GM04503 (cell line): ENCODE measurements at places on chromosomes 13 and 19.

DNA sequence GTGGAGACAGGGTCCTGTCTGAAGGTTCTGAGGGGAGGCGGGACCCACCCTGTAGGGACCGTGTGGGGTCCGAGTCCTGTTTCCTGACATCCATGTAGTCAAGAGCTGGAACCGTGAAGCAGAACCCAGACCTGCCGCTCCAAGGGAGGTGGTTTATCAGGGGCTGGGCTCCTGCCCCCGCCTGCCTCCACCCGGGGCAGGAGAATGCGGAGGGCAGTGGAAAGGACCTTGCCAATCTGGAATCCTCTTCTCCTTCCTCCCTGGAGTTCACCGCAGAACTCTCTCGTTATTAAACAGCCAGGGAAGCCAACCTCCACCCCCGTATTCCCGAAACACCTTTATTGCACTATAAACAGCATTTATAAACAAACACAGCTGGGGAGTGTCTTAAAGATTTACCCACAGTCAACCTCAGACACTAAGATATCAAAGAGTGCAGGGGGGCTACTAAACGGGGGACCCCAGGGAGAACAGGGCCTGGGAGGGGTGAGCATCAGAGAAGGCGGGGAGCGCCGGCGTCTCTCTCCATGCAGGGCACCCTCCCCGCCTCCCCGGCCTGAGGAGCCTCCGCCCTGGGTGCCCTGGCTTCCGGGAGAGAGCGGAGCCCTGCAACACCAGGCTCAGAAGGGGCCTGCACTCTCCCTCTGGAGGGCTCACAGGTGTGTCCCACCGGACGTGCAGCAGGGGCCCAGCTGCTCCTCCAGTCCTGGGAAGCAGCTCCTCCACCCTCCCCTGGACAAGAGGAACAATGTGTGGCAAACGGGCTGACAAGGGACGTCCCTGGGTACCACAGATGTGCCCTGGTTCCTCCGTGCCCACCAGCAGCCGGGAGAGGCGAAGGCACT is 3.6 kb downstream of the C2CD4C start:
- DNase-seq: no peak

DNA sequence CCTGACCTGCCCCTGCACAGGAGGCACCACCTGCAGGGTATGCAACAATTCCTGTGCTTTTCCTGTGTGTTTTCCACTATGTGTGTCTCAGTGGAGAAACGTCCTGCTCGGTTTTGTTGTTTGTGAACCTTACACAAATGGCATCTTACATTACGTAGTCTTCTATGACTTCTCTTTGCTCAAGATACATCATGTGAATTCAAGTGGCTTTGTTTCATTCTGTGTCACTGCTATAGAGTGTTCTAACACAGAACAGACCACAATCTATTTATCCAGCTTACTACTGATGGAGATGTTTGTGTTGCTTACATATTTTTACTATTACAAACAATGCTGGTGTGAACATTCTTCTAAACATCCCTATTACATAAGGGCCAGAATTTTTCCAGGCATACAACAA is 97.7 kb downstream of the ANKRD10 start:
- no peak for DNase-seq

- peak; percentile 18 for DNase-seq
Observed at GRCh38 chr13:93861818-93862217, 617.7 kb downstream of the DCT start.

GRCh38 chr13:72808917-72809500 is 27.1 kb downstream of the PIBF1 start:
- no peak for DNase-seq

DNA sequence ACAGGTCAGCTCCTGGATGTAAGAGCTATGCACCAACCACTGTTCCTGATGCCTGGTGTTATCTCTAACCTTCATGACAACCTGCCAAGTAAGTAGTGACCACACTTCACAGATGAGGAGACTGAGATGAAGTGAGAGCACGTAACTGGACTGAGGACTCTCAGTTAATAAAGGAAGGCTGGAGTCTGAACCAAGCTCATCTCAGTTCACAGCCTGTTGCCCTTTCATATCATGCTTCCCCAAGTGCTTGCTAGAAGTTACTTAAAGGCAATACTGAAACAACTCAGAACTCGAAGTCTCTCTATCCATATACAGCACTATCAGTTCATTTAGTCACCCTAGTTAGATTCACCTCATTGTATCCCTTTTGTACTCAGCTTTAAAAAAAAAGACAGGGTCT is 119.7 kb downstream of the ABCC4 start:
- no peak for DNase-seq

DNA sequence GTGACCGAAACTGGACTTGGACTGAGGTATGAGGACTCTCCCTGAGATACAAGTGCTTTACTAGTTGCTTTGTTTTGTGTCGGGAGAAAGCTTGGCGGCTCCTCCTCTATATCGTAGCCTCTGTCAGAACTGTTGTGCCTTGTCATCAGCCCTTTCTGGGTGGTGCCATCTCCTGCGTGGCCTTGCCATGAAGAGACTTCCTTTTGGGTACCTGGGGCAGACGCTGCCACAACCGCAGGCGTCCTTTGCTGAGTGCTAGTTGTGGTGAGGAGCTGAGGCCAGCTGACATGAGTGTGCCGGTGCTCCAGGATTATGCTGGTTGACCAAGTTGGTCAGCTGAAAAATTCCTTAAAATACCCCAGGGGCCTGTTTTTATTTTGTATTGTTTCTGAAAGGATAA is 124.5 kb downstream of the AKAP11 start:
- no peak for DNase-seq

- no peak for DNase-seq
Observed at GRCh38 chr13:48478391-48478790, 54.5 kb downstream of the RCBTB2 start.

DNA sequence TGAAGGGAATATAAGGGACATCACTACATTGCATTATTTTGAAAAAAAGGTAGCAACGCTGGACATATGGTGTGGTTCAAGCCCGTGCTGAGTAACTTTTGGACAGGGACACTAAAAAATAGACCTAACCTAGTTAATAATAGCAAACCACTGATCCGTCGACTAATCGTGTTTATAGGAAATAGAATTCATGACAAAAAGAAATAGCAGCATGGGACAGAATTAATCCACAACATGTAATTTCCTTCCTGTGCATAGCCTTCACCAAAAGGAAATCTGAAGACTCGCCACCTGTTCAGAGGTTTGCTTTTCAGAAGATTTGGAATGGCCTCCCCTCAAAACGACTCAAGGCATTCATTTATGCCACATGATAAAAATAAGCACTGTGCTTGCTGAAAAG is 128.7 kb downstream of the FGF14 start:
- DNase-seq: no peak

DNA sequence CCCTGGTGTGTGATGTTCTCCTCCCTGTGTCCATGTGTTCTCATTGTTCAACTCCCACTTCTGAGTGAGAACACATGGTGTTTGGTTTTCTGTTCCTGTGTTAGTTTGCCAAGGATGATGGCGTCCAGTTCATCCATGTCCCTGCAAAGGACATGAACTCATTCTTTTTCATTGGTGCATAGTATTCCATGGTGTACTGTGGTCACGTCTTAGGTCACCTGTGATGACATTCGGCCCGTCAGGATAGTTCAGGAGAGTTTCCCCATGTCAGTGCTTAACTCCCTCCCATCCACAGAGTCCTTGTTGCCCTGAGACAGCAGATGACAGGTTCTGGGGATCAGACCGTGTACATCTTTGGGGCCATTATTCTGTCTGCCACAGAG is 8.6 kb downstream of the ZNF444 start:
- no peak for DNase-seq

DNA sequence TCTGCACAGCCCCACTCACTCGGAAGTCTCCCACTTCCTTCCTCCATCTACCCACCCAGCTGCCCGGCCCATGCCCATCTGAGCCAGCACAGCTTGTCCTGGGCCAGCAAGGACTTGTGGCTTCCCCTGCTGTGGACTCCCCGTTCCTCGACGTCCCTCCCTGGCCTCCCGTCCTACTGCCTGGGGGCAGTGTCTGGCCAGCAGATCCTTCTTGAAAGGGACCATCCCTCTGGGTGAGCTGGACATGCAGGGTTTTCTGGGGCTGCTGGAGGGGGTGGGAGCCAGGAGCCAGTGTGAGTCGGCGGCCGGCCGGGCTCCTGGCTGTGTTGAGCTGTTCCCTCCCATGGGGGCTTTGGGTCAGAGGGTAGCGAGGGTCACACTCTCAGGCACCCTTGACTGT is 26.7 kb downstream of the CRTC1 start:
- DNase-seq: no peak

GRCh38 chr13:33316890-33317289 is 31.3 kb upstream of the STARD13 start:
- DNase-seq: no peak

- no peak for DNase-seq
Observed at GRCh38 chr19:281992-282391, 9.2 kb downstream of the PLPP2 start.

DNA sequence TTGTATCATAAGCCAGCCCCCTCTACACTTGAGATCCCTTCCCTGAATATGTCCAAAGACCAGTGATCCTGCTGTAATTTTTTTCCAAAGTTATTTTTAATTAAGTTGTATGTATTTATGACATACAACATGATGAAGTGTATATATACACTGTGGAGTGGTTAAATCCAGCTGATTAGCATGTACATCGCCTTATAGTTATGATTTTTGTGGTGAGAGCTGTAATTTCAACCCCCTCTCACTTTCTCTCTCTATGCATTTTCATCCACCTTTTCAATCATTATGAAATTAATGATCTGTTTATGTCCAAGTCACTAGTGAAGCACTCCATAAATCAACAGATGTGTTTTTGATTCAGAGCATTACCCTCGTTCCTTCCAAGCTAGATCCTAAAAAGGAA is 85.3 kb downstream of the KCTD12 start:
- no peak for DNase-seq

DNA sequence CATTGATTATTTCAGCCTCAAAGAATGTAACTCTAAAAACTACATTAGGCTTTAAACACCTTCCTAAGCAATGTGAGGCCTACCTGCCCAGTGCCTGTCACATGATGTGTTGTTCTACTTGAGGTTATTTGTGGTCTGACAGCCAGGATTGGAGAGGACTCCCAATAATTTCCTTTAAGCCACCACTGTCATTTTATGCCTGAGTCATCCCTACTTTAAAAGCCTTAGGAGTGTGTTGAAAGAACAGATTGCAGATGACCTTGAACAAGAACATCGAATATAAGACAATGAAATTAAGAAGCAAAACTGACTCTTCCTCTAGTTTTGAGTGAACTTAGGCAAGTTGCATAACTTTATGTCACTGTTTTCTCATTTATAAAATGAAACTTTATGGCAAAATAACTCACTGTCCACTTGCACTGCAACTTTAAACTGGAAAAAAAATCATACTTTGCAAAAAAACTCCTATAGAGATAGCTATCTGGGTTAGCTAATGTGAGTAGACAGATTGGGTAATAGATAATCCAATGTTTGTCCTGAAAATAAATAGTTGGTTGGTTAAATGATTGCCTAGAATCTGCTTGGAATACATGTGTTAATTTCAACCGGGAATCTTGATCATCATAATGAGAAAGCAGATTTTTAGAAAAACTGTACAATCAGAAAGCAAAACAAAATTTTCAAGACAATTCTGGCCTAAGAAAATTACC is 361.2 kb downstream of the SUCLA2 start:
- DNase-seq: no peak

DNA sequence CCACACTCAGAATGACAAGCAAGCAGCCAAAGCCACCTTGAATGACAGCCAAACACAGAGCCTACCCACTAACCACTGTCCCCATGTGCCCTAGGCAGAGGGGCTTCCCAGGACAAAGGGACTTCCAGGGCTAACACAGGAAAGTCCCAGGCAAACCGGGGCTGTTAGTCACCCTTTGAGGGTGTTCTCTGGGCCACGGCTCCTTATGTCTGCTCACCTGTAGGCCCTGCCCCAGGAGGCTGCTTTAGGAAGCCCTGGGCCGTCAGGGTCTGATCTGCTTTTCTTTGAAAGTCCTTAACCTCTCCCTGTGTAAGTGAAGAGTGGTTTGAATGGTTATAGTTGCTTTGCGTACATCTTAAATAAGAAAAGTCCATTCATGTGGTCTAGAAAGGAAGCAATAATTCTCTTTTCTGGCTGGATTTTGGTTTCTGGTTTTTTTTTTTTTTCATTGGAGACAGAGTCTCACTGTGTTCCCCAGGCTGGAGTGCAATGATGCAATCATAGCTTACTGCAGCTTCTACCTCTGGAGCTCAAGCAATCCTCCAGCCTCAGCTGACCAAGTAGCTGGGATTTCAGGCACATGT is 161.4 kb downstream of the EFNB2 start:
- peak; percentile 41 for DNase-seq

- no peak for DNase-seq
Observed at GRCh38 chr13:90738881-90739280, 608.6 kb upstream of the MIR17HG start.

DNA sequence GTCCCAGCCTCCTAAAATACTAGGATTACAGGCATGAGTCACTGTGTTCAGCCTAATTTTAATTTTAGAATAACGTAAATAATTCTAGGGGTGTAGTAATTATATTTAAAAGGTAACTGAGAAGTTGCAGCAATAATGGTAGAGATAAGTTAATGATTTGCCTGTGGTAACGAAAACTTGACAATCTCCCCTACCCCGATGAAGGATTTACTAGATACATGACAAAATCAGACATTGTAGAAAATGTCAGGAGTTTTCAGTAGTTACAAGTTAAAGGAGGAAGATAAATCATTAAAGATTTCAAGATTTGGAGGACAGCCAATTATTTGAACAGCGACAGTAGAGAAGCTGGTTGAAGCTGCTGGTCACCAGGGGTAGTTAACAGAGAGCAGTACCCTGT is 652.2 kb upstream of the PCDH20 start:
- DNase-seq: no peak

- no peak for DNase-seq
Observed at GRCh38 chr19:19458110-19458816, 52.8 kb downstream of the GATAD2A start.

DNA sequence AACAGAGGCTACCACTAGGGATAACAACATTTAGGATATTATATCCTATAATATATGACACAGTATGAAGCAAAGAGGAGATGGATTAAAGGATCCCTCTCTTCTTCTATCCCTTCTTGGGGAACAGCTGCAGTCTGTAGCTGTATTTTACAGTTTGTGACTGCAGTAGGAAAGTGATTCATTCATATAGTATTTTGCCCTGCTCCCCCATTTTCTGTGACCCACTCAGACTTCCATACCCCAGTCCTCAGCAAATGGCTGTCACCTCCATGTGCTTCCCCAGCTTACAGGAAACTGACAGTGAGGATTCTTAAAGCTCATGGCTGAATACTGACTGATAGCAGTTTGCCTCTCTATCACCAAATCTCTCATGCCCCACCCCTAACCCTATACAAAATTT is 27.5 kb downstream of the MICU2 start:
- no peak for DNase-seq

DNA sequence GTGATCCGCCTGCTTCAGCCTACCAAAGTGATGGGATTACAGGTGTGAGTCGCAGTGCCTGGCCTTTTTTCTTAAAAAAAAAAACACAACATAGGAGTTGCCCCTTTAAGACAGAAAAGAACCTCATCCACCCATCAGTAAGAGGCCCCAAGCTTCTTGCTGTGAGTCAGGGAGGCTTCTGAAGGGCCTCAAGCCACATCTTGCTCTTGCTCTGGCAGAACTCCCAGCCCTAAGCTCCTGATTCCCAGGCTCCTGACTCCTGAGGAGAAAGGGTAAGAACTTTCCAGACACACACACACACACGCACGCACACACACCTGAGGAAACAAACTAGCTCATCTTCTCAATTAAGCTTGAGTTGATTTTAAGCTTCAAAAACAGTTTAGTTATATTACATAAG is 6.9 kb downstream of the ETFB start:
- DNase-seq: peak; percentile 80
